Amniotic epithelial cell (primary cell): ENCODE measurements at places on chromosomes 16 and 17.

DNA sequence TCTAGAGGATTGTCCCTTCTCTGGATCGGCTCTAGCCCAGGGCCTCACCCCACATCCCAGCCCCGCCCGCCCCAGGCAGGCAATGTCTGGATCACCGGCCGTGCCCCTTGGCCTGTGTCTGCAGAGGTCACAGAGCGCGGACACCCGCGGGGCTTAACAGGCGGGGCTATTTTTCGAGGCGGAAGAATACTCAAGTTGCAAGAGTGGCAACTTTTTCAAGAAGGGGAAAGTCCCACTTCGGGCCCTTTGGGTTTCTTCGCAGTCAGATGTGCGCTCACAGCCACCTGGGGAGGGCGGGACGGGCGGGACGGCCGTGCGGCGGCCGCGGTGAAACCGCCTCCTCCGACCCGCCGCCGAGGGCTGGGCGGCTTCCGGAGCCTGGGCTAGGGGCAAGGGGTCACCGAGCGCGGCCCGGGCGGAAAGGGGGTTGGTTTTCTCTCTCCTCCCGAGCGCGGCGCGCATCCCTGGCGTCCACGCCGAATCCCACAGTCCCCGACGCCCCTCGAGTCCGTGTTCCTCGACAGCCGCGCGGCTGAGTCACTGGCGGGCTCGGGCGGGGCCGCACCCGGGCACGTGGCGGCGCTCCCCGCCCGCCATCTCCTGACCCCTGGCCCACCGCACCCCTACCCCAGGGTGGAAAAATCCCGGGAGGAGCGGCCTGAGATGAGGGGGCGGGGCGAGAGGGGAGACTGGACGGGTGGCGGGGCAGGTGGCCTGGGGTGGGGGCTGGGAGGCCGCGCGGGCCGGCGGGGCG, 1.2 kb upstream of the PFN1 start:
- DNase-seq = peak; percentile 62

DNA sequence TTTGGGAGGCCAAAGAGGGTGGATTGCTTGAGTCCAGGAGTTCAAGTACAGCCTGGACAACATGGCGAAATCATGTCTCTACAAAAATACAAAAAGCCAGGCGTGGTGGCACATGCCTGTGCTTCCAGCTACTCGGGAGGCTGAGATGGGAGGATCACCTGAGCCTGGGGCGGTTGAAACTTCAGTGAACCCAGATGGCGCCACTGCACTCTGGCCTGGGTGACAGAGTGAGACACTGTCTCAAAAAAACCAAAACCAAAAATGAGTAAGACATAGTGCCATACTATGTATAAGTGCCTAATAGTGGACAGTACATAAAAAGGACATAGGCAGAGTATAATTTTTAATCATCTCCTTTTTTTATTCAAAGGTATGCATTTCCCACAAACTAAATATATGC, 4.0 kb downstream of the CTC1 start:
- no peak for DNase-seq

- no peak for DNase-seq
Observed at GRCh38 chr16:16933861-16934260, 536.9 kb downstream of the XYLT1 start.

DNA sequence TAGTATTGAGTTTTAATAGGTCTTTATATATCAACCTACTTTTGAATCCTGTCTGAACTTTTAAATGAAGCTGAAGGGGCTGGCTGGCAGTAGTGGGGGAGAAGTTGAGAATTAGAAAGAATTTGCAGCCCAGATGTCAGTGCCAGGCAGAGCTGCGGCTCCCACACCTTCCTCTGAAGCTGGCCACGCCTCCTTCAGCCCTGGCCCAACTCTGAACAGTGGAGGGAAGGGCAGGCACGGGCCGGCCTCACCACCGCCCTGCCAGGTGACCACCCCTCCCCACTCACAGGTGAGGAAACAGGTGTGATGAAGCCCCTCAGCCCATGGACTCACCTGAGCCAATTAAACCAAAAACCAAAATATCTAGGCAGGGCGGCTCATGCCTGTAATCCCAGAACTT, 87.0 kb downstream of the MGAT5B start:
- DNase-seq = no peak

DNA sequence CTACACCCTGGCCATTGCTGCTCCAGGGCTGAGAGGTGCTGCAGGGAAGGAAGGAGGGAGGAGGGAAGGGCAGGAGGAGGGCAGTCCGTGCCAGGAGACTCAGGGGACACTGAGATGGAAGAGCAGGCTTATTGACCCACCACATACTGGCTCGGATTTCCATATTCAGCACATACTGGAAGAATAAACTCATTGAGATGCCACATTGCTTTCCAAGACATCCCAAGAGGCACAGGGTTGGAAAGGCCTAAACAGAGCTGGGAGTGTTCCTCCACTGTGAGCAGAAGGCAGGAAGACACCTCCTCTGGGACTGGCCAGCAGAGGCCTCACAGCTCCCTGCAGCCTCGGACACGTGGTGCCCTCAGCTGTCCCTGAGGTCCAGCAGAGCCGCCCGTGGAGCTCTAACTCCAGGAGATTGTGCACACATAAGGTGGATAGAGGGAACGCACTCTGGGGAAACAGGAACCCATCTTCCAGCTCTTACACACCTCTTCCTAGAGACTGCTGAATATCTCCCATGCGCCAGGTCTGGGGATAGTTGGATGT, 17.4 kb downstream of the CCDC182 start:
- DNase-seq = no peak

- no peak for DNase-seq
Observed at GRCh38 chr17:34527908-34528470, 51.4 kb upstream of the TMEM132E start.

GRCh38 chr17:50841277-50841948, 6.0 kb downstream of the WFIKKN2 start:
- no peak for DNase-seq

GRCh38 chr17:37614391-37614790, 5.2 kb upstream of the SYNRG start:
- DNase-seq = peak; percentile 86

DNA sequence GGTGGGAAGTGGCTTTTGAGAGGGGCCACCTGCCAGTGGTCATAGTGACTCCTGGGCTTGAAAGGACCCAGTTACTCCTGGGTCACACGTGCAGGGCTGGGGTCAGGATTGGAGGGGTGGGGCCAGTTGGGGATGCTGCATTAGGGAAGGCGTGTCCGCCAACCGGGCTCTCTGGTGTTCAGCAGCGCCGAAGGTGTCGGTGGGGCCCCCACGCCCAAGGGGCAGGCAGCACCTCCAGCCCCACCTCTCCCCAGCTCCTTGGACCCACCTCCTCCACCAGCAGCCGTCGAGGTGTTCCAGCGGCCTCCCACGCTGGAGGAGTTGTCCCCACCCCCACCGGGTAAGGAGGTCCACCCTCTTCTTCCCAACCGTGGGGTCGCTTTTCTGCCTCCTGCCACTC, 9.5 kb downstream of the ABI3 start:
- DNase-seq = no peak

GRCh38 chr16:67637625-67638024, 7.3 kb upstream of the CARMIL2 start:
- DNase-seq = no peak

DNA sequence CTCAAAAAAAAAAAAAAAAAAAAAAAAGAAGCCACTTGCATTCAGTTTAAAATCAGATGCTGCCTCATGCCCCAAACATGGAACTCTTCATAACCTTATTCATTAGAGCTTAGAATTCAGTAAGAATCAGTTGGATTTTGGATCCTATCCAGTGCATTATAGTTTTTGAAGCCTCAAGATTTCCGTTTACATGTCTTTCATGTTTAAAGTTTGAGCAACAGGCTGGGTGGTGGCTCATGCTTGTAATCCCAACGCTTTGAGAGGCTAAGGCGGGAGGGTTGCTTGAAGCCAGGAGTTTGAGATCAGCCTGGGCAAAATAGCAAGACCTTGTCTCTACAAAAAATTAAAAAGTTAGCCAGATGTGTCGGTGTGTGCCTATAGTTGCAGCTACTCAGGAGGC, 55.0 kb downstream of the SNTB2 start:
- DNase-seq = no peak

- peak; percentile 10 for DNase-seq
Observed at GRCh38 chr16:11560701-11561453, 25.8 kb downstream of the LITAF start.

GRCh38 chr16:53988136-53988535, 284.2 kb downstream of the FTO start:
- no peak for DNase-seq

DNA sequence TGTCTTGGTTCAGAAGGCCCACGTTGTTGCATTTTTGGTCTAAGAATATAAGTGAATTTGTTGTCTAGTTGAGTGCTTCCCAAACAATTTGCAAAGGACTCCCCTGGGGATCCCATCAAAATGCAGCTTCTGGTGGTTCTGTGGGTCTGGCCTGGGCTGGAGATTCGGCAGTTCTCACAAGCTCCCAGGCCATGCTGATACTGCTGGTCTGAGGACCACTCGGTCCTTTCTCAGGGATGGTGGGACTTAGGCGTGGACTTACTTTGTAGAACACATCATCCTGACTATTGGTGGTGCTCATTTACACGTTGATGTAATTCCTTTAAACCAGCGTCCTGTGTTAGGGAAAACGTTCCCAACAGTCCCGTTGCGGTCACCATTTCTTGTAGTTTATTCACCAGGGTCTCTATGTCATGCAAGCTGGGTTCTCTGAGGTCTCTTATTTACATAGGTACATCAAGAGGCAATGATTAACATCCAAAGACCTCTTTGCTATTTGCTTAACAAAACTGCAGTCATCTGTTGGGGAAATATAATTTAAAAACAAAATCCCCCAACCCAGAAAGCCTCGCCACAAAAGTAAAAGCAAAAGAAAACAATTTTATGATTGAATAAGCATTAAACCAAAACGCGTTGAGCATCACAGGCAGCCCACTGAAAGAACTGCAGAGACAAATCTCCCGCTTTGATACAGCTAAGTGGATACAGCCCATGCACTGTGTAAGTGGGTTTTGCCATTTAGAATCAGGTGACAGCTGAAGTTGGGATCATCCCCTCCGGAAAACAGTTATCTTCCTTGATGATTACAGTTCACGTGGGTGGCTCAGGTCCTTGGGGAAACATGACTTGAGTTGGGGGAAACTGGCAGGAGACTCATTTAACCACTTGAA, 39.0 kb upstream of the SEC14L1 start:
- DNase-seq = no peak

DNA sequence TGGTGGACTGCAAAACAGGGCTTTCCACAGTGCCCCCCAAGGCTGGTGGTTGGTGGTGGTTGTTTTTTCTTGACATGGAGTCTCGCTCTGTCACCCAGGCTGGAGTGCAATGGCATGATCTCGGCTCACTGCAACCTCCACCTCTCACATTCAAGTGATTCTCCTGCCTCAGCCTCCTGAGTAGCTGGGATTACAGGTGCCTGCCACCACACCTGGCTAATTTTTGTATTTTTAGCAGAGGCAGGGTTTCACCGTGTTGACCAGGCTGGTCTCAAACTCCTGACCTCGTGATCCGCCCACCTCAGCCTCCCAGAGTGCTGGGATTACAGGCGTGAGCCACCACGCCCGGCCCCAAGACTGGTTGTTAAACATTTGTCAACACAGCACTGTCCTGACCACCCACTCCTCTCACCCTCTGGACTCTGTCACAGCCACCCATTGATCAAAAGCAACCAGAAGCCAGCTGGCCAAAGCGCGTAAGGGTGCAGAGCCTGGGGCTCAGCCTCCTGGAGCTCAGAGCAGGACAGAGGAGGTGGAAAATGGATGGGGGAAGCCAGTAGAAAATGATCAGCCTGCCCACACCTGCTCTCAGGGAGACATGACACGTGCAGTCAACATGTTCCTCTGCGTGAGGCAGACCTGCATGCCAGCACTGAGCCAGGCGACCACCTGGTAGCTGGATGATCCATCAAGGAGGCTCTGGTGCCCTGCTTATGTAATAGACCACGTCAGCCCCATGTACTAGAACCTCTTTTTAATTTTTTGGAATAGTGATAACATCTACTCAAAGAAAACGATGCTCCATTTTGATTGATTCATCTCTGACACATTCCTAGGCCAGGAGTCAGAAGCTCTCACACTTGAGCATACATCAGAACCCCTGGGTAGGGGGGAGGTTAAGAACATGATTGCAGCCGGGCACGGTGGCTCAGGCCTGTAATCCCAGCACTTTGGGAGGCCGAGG, 14.8 kb upstream of the OSGIN1 start:
- no peak for DNase-seq

DNA sequence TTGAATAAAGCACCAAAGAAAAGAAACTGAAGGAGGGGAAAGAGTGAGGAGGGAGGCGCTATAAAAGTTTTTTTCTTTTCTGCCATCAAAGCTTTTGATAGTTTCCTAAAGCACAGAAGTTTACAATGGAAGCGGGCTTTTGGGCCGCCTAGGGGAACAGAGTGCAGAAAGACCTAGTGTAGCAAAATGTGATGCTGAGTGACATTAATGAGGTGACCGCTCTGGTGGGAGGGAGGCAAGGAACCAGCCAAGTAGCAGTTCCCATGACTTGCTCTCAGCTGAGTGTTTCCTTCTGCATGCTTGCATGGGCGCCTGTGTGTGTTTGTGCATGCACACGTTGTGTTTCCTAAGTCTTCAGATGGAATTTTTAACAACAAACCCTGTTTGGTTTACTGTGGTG, 15.5 kb downstream of the MSI2 start:
- DNase-seq = no peak

- DNase-seq = no peak
Observed at GRCh38 chr16:49353680-49354079, 19.9 kb upstream of the C16orf78 start.

DNA sequence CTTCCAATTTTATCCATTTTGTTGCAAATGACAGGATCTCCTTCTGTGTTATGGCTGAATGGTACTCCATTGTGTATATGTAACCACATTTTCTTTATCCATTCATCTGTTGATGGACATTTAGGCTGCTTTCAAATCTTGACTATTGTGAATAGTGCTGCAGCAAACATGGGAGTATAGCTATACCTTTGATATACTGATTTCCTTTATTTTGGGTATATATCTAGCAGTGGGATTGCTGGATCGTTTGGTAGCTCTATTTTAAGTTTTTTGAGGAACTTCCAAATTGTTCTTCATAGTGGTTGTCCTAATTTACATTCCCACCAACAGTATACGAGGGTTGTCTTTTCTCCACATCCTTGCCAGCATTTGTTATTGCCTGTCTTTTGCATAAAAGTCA, 67.8 kb downstream of the BRIP1 start:
- DNase-seq = no peak

DNA sequence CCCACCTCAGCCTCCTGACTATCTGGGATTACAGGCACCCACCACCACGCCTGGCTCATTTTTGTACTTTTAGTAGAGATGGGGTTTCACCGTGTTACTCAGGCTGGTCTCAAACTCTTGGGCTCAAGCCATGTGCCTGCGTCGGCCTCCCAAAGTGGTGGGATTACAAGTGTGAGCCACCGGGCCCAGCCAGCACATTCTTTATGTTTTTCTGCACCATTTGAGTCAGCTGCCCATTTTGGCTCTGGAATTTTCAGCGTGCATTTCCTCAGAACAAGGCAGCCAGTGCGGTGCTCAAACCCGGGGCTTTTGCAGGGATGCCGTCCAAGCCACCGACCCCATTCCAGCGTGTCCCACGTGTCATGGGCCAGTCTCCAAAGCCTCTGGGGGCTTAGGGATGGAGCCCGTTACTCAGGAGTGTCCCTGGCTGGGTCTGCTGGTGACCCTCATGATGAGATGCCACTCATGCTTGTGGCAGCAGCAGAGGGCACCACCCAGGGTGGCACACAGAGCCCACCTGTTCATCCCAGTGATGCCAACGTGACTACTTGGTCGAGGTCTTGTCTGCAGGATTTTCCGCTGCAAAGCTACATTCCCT, 3.7 kb upstream of the RAB40C start:
- DNase-seq = peak; percentile 29

- peak; percentile 57 for DNase-seq
Observed at GRCh38 chr16:4386951-4387565, 15.4 kb downstream of the VASN start.
